Fibroblast of lung (primary cell): ENCODE measurements at places on chromosomes 1 and 21.

DNA sequence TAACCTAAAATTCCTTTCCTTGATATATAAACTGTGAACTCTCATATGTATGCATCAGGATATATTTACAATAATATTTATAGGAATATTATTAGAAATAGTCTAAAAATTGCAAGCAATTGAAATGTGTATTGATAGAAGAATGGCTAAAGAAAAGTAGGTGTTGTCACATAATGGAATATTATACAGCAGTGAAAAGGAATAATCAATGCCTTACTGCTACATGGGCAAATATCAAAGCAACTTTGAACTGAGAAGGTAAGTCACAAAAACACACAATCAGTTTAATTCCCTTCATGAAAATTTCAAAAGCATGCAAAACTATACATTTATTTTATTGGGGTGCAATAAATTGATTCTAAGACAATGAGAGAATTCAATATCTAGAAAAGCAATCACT lies 35.7 kb upstream of the CDC14A start:
- DNase-seq: no peak

GRCh38 chr1:93111561-93111960 lies 32.5 kb downstream of the MTF2 start:
- DNase-seq: peak; percentile 15

DNA sequence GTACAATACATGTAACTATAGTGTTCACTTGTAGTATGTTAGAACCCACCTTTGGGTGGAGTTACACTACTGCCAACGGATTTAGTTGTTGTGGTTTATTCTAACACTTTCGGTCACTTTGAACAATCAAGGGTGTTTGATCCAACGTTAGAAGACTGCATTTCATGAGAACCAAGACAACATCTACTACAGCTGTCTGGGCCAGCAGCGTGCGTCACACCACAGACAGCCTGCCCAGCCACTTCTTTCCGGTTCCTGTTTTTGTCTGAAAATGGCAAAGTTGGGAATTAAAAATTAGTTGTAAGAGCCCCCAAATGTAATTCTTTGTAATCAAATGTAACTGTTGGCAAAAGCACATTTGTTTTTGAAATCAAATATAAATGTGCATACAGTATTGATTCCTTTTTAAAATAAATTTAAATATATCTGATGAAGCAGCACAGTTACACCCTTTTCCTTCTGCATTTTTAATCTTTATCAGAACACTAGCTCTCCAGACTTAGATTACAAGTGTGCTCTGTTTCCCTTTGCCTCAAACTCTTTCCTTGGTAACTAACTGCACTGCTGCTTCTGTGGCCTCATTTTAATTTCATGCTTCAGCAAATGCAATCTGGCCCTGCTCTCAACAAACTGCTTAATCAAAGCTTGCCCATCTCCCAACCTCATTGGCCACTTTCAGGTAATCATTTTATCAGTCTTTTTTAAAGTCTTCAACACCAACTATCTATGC lies 86.6 kb upstream of the DPH5 start:
- no peak for DNase-seq

DNA sequence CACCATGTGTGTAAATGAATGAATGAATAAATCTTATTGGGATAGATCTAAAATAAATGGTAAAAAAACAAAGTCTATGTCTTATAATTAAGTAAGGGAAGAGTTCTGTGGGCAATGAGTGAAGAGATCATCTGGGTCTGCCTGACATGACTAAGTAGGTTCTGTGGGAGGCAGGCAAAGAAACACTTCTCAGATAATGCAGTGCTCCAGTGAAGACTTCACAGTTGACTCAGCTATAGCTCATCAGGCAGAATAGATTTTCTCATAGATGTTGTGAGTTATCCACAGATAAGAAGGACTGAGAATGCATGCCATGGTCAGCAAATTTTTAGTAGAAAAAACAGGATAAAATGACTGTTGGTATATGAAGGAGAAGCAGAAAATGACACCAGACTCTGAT lies 12.4 kb downstream of the KRTAP22-2 start:
- DNase-seq: no peak

GRCh38 chr1:23807453-23807852 lies 6.9 kb upstream of the GALE start:
- DNase-seq: no peak

- peak; percentile 95 for DNase-seq
Measured at GRCh38 chr1:12604114-12604874, 13.7 kb downstream of the DHRS3 start.

DNA sequence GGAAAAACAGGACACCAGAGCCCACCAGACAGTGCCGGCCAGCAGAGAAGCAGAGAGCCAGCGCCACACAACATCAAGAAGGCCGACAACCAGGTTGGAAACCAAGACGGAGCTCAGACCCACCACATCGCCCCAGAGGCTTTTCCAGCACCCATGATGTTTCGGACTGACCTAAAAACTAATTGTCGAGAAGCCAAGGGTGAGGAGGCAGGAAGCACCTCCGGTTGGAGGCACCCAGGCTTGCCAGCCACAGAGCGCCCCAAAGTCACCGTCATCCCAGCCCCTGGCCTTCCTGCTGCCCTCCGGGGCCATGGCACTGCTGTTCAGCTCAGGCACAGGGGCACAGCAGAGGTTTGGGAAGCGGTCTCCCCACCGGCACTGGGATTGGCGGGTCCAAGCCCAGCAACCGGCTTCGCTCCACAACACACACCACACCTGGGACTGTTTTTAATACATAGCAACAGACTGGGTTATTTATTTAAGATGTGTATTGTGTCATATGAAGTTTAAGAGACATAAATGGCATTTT lies 67.2 kb downstream of the SLC37A1 start:
- no peak for DNase-seq

GRCh38 chr21:42619166-42619565 lies 34.3 kb upstream of the PDE9A start:
- no peak for DNase-seq

DNA sequence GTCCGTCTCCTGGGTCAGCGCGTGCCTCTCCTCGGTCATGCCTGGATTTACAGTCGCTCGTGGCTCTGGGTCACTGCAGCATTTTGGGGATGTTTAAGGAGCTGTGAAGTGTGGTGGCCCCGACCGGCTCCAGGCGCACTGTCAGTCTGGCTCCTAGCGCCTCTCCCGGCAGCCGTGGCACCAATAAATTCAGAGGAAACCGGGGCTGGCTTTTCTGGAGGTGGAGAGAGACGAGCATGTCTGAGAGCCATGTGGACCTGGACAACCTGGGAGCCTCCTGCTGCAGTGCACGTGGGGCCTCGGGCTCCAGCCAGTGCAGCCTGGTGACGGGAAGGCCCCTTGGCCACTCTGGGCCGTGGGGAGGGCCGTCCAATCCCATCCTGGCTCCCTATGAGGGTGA lies 17.1 kb downstream of the PLCH2 start:
- no peak for DNase-seq

- DNase-seq: no peak
Measured at GRCh38 chr1:41430582-41430981, 53.9 kb downstream of the EDN2 start.

- peak; percentile 66 for DNase-seq
Measured at GRCh38 chr1:33443080-33443704, 12.3 kb upstream of the PHC2 start.

GRCh38 chr1:116478621-116479020 lies 92.2 kb downstream of the CD58 start:
- DNase-seq: no peak

- peak; percentile 89 for DNase-seq
Measured at GRCh38 chr1:23581219-23581618, 21.9 kb upstream of the ID3 start.

DNA sequence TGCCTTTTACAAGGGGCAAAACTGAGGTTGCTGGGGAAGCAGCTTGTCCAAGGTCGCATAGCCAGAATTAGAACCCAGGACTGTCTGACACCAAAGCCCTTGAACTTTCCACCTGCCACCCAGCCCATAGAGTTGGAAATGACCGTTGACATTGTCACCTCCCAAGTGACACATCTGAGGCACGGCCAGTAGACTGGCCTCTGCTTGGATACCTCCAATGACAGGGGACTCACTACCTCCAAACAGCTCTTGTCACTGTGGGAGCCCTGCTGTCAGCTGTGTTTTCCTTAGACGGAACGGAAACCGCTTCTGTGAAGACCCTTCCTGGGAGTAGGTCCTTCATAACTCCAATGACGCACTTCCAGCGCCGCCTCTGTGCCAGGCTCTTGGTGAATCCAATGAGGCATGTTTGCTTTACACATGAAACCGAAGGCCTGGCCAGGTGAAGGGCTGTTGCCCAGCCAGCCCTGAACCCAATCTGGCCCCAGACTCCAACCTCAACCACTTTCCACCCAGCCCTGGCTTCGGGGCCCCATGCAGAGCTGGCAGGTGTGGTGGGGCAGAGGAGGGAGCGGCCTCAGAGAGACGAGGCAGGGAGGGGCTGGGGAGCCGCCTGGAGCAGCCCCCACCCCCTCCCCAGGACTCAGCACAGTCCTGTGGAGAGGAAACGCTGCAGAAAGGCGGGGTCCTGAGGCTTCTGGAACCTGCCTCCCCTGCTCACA lies 109.2 kb upstream of the IFFO2 start:
- DNase-seq: no peak

- DNase-seq: no peak
Measured at GRCh38 chr1:6416295-6416656, 3.4 kb downstream of the HES2 start.

- DNase-seq: peak; percentile 80
Measured at GRCh38 chr1:68120136-68120791, 69.8 kb upstream of the DIRAS3 start.

DNA sequence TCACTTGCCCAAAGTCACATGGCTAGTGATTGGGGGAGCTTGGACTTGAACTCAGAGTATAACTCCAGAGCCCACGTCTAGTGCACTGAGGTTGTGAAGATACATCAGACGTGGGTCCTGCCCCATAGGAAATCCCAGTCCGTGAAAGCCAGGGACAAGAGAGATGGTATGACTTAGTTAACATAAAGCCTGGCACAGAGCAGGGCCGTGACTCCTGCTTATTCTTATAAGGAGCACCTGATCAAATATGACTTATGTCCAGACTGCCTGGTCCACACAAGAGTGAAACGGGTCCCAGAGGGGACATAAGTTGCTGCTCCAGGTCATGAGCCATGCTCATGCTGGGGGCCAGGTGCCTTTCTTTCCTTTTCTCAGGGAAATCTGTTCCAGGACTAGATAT lies 166.3 kb upstream of the USP24 start:
- no peak for DNase-seq

GRCh38 chr21:45051580-45052434 lies 22.6 kb upstream of the ADARB1 start:
- DNase-seq: no peak

DNA sequence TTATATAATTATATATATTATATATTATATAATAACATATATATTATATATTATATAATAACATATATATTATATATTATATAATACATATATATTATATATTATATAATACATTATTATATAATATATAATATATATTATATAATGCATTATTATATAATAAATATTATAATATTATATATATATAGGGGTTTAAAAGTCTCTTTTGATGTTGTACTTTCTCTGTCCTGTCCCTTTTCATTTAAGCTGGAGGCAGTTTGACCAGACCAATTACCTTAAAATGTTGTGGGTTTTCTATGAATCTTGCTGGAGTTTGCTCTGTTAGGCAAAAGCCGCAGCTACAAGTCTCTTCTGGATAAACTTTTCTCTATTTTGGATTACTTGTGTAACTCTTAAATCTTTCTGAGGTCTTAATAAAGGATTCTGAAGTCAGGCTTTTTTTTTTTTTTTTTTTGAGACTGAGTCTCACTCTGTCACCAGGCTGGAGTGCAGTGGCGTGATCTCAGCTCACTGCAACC lies 22.2 kb upstream of the KIF1B start:
- no peak for DNase-seq

- DNase-seq: peak; percentile 97
Measured at GRCh38 chr1:234495231-234495990, 16.4 kb upstream of the TARBP1 start.

DNA sequence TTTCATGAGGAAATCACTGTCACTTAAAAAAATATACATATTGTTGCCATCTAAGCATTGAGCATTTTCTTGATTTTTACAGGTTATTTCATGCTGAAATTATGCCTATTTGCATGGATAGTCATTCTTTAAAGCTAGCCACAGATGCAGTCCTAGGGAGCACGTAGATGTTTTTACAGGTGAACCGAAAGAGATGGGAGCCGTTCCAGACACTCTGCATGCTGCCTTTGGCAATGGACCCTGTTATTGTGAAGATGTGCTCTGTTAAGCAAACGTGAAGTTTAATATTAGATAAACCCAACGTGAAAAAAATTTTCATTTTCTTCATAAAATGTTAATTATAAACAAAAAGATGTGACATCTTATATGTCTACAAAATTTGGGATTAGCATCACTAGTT lies 7.1 kb downstream of the PROX1 start:
- DNase-seq: no peak

DNA sequence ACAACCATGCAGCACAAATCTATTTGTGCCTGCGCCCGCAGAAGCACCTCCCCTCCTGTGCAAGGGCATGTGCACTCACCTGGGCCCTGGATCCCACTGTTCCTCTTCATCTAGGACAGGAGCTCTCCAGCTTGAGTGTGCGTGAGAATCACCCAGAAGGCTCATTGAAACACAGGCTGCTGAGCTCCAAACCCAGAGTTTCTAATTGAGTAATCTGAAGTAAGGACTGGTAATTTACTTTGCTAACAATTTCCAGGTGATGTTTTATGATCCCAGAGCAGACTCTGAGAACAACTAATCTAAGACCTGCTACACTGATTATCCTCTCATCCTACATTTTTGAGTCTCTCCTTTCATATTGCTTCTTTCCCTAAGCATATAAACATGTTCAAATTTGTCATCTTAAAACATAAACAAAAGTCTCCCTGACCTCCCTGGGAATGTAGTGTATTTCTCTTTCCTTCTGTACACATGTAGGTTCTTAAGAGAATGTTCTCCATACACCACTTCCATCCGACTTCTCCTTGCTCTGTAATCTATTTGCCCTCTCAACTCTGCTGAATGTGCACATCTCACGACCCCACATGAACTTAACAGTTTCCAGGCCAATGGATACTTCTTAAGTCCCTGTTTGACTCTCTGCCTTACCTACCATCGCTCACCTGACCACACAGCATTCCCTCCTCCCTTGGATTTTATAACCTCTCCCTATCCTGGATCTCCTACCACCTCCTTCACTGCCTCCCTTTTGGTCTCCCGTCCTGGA lies 522.5 kb downstream of the SMYD3 start:
- peak; percentile 28 for DNase-seq

DNA sequence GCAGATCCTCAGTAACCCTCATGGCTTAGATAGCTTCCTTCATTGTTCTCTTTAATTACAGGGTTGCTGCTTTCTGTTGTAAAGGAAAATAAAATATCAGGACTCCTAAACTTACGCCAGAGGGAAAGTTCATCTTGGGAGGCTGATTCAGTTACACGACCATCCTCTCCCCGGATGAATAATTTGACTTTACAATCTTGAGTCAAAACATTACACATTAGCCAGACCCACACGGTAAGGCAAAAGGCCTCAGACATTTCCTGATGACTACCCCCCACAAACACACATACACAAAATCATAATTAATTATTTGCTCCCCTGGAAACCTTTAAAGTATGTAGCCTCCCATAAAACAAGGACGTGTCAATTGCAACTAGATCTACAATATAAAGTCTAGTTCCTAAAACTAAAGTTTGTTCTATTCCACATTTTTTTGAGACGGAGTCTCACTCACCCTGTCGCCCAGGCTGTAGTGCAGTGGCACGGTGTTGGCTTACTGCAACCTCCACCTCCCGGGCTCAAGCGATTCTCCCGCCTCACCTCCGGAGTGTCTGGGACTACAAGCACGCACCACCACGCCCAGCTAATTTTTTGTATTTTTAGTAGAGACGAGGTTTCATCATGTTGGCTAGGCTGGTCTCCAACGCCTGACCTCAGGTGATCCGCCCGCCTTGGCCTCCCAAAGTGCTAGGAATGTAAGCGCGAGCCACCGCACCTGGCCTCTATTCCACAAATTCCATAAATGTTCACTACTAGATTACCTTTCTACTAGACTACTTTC lies 830 bp upstream of the PRDX1 start:
- DNase-seq: peak; percentile 73
